ENCODE measurements at places on chromosomes 5 and 9.

- DNase-seq, result no peak
Observed at GRCh38 chr5:160011471-160011870, 2.5 kb downstream of the TTC1 start.

DNA sequence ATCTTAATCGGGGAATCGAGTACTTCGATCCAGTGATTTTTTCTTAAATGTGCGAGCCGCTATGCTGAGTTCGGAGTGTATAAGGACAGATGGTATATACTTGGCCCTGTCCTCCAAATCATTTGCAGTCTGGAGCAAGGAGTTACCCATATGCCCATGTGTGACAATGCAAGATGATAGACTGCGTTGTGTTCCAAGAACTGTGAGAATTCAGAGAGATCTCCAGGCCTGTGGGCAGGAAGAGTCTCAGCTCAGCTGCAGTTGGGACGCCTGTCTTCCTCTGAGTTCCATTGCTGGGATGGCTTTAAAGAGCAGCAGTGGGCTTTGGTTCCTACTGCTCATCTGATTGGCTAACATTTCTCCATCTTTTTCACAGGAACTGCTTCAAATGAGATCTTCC, 106.6 kb downstream of the ADAMTS16 start:
- DNase-seq, result no peak

DNA sequence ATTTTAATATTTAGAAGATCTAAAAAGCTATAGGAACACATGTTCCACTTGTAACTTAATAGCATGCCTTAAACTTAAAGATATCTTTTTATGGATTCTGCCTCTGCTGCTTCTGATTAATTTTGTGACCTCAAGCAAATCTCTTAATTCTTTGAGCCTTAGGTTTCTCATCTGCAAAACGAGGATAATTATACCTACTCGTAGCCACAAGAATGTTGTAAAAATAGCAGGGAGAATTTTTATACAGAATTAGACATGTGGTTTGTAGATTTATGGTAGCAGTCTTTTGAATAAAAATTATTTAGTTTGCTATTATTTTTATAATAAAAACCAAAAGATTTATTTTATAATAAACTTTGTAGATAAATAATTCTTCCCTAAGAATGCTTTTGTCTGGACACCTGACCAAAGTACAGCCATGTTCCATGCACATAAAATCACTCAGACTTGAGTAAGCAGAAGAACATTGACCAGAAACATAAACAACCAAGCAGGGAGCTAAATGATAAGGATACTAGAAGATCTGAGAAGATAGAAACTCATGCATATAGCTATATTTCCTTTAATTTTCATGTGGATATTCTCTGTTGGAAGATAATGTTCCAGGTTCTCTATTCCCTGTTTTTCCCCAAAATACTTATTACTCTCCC, 18.5 kb downstream of the C9orf85 start:
- DNase-seq, result no peak

- no peak for DNase-seq
Observed at GRCh38 chr9:95627802-95628201, 111.0 kb upstream of the PTCH1 start.

GRCh38 chr5:76622076-76622475, 1.1 kb downstream of the F2RL2 start:
- DNase-seq, result no peak

DNA sequence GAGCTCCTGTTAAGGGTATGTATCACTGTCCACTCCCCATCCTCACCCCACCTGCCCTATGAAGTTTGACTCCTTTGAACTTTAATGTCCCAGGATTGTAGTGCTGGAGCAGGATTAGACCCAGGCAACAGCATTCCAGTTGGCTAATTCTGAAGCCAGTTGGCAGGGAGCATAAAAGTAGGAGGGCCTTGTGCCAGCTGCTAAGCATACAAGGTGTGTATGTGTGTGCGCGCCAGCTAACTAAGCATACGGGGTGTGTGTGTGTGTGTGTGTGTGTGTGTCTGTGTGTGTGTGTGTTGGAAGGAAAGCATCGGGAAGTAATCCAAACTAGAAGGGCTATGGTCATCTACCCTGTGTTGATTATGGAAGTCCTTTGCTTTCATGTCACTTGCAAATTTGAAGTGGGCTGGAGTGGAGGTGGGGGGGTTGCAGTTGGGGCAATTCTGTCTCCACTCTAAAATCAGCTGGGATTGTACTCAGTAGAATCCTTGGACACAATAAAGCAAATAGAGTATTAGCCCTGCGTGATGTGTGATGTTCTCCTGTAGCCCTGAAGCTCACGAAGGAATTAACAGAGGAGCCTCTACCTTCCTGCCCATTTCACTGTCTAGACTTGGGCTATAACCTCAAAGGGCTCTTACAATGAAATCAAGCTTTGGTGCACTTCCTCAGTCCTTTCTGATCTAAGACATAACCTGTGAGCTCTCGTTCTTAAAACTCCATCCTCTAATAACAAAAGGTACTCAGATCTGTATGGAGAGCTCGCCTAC, 26.9 kb downstream of the HMGCR start:
- no peak for DNase-seq

GRCh38 chr5:101437351-101437750, 534.3 kb upstream of the ST8SIA4 start:
- DNase-seq, result no peak

DNA sequence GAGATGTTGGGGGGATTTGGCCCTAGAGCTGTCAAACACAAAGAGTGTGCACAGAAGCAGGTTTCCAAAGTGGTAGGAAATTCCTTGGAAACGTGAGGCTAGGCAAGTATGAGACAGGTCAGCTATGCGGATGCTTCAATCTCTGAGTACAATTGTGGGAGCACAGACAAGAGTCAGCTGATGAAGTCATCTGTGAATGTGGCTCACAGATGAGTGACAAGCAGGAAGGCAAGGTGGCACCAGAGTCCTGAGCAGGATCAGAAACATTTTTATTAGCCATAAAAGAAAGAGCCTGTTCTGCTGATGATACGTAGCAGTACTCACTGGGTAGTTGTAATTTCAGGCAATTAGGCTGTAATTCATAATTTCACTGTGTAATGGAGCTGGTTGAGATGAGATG, 117.0 kb downstream of the DCP2 start:
- no peak for DNase-seq

- DNase-seq, result no peak
Observed at GRCh38 chr9:14529054-14529453, 164.2 kb downstream of the ZDHHC21 start.

DNA sequence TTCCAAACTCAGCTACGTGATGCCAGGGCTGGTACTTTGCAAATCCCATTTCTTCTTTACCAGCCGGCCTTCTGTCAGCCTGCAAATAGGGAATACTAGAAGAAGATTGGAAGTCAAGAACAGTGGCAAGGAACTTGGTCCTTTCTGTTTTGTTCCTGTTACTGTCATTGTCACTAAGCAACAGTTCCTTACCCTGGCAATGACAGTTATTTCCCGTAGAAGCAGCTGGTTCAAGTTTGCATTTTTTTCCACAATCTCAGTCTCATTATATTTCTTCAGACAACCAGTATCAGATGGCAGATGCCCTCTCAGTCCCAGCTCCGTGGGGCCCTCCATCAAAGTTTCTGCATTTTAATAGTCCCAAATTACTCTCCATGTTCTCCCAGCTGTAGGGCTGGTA, 9.1 kb upstream of the C1QTNF2 start:
- DNase-seq, result no peak

DNA sequence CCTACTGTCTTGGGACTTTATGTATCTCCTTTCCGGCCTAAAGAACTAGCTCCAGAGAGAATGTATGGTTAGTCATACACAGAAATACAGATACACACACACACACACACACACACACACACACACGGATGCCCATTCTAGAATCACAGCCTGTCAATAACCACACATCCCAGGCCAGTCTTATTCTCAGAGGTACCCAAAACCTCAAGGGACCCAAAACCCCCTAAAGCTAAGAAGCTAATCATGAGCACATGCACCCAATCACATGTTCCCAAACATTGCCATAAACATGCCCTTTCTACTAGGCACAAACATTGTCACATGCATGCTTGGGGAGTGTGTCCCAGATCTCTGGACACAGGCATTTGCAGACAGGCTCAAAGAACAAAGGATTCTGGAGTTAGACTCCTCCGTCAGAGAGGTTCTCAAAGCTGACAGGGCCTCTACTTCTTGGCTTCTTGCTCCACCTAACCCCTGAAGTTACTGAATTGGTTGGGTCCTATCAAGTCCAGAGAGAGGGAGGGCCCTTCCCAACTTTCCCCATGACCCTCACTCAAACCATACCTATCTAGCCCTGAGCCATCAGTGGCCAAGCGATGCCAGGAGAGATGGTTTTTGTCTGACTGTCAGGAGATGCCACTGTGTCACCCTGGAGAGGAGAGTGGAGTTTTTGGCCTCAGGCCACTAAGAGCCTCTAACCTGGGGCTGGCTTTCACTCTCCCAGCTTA, 78.7 kb downstream of the NRG2 start:
- DNase-seq, result no peak

GRCh38 chr9:33346564-33346963, 55.8 kb downstream of the AQP7 start:
- DNase-seq, result no peak

DNA sequence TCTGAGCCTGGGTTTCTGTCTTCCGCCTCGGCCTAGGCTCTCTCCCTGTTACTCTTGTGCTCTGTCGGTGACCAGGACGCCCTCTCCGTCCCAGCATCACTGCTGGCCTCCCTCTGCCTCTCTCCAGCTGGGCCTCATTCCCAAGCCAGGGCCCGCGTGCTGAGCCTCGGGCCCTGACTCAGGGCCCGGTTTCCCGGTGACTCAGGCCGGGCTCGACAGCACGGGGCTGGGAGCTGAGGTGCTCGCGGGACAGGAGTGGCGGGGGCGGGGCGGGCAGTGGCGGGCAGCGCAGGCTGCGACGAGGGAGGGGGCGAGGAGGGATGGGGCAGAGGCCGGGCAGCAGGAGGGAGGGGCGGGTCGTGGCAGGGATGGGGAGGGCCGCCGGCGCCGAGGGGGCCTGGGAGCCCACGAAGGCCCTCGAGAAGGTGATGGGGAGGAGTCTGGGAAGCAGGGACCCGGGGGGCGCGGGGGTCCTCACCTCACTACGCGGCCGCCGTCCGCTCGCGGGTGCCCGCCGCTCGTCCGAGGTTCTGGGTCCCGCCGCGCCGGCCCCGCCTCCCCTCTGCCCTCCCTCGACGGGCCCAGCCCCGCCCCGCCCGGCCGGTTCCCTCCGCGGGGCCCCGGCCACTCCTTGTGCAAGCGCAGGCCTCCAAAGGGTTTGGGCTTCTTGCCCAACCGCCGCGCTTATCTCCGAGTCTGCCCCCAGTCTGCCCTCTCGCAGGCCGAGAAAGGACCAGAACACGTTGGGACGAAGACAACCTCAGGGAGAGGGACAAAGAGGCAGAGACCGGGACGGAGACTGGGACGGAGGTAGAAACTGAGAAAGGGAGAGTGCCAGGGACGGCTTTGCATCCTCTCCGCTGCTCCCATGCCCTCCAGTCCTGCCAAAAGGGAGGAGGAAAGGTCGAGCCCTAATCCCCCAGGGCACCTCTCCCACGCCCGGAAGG, at the start of gene ARAP3:
TSS of gene ARAP3 (minus strand) at position 536 of the 947 bp plus-strand sequence. CDS start 1,744 bp downstream, outside the sequence.
- DNase-seq, result peak; percentile 10

DNA sequence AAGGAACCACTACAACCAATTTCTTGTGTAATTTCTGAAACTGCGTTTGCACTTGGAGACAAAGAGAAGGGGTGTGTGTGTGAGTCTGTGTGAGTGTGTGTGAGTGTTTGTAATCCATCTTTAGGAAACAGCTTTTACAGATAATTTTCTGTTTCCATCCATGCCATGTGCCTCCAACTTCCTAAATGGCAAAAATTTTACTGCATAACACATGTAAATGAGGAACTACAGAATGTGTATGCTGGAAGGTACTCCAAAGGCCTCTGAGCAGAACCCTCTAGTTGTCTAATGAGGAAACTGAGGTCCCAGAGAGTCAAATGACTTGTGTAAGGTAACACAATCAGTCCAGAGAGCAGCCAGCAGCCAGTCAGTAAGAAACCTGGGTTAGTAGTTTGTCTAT, 20.8 kb downstream of the MAMDC2 start:
- DNase-seq, result no peak

DNA sequence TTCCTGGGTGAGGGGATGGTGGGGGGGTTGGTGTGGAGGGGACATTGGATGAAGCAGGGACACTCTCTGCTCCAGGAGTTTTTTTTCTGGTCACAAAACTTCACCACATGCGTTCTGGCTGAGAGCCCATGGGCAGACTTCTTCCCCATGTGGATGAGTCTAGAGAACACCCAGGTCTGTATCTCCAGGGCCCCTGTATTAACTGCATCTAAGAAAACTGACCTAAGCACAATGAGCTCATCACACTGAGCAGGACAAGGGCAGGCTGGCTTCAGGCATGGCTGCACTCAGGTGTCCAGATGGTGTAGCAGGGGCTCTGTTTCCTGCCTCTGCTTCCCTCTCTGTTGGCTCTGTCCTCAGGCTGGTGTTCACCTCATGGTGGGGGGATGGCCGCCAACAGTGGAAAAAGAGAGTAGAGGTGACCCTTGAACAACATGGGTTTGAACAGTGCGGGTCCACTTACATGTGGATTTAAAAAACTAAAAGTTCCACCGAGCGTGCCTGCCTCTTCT, 85.3 kb upstream of the STC2 start:
- DNase-seq, result no peak

GRCh38 chr5:132203464-132203818, 24.2 kb downstream of the P4HA2 start:
- no peak for DNase-seq

DNA sequence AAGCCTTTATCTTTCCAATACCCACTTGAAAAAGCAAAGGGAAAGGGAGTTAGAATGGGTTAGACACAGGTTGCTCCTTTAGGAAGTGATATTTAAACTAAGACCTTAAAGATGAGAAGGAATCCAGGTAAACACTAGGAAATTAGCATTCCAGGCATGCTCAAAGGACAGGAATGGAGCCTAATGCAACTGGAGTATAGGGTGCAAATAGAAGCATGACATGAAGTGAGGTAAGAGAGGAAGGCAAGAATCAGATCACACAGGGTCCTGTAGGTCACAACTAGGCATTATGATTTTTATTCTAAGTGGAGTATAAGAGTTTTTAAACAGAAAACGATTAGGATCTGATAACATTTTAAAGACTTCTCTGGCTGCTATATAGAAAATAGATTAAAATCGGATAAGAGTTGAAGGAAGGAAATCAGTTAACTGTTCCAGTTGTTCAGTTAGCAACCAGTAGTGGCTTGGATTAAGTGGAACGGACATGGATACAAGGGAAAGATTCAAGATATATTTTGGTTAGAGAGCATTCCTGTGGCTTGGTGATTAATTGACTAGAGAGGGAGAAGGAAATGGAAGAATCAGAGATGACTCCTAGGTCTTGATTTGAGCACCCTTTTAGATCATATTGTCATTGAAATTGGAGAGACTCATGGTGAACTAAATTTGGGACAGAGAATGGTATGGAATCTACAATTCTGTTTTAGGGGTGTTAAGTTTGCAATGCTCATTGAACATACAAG, 95.9 kb downstream of the FBXO4 start:
- no peak for DNase-seq

- no peak for DNase-seq
Observed at GRCh38 chr9:91943478-91944470, 6.3 kb downstream of the ROR2 start.

DNA sequence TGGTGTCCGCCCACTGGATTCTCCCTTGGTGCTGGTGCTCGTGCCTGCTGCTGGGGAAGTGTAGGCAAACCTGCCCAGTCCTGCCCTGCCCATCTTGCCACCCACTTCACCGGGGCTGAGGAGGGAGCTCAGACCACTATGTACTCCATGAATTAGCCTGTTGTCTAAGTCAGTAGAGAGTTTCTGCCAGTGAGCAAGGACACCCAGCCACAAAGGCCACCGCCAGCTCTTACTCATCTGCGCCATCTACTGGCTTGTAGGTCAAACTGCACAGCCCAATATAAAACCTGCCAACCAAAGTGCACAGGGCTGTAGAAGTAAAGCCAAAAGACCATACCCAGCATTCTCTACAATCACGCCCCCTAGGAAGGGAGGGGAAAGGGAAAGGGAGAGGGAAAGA, 102.3 kb downstream of the GLIS3 start:
- no peak for DNase-seq

- no peak for DNase-seq
Observed at GRCh38 chr5:82884821-82885471, 192.2 kb downstream of the TMEM167A start.
